ENCODE measurements at places on chromosomes 4 and X.
A peak's percentile ranks its signal among the peaks of the same experiment; 100 is the strongest.

GRCh38 chr4:40241026-40241425 is 44.2 kb downstream of the RHOH start:
- no peak for DNase-seq

GRCh38 chrX:110444996-110445395 is 86.3 kb downstream of the RTL9 start:
- DNase-seq: no peak

DNA sequence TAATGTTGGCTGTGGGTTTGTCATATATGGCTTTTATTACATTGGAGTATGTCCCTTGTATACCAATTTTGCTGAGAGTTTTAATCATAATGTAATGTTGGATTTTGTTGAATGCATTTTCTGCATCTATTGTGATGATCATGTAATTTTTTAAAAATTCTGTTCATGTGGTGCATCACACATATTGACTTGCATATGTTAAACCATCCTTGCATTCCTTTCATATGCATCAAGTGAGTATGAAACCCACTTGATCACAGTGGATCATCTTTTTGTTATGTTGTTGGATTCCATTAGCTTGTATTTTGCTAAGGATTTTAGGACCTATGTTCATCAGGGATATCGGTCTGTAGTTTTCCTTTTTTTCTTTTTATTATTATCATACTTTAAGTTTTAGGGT is 12.1 kb downstream of the HEPH start:
- DNase-seq: no peak

DNA sequence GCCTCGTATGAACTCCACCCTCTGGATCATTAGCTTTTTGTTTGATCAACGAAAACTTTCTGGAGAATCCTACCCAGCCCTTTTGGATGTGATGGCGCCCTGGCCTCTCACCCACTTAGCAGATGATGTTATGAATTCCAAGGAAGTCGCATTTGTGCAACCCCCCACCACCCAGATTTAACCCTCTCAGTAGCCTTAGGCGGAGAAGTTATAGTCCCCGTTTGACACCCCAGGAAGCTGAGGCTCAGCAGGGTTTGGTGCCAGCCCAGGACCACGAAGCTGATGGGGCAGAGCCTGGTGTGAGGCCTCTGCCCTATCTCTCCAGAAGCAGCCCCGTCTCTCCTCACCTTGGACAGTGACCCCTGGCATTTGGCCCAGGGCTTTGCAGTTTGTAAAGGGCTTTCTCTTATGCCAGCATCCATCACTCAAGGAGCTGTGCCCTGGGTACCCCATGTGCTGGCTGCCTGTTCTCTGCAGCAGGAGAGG is 1.0 kb downstream of the WFS1 start:
- DNase-seq: no peak

GRCh38 chr4:13371048-13371447 is 113.1 kb downstream of the RAB28 start:
- no peak for DNase-seq

DNA sequence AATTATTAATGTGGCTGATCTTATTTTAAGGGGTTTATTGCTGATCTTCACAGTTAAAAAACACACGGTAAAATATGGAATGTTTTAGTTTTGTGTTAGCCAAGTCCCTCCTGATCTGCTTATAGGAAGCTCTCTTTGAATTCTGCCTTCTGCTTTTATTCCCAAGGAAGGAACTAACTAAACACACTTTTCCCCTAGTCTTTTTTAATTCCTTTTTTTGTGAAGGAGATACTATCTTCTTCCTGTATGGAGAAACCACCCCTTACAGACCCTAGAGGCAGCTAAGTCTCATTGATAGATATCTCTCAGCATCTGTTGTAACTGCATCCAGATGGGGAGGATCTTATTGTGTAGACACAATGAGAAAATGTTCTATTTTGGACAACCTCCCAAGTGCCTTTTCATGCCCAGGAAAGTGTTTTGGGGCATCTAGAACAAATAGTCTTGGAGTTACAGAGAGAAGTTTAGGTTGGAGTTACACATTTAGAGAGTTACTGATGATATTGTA is 64.4 kb downstream of the AFF1 start:
- no peak for DNase-seq

DNA sequence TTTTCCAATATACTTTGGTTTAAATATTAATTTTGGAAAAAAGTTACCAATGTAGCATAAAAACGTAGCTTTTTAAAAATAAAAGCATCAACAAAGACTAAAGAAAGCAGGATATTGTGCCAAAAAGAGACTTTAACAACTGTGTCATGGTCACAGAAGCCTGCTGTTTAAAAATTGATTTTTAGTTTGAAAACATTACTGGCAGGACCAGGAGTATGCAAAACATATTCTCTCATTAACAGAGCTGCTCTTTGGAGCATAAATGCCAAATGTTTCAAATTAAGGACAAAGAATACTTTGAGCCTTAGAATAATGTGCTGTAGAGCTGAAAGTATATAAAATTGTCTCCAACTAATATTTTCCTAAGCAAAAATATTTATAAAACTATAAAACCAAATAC is 279.0 kb downstream of the ARAP2 start:
- DNase-seq: no peak

- no peak for DNase-seq
Observed at GRCh38 chrX:16103625-16104024, 19.7 kb upstream of the GRPR start.

- no peak for DNase-seq
Observed at GRCh38 chr4:127155555-127155954, 477.2 kb upstream of the INTU start.

DNA sequence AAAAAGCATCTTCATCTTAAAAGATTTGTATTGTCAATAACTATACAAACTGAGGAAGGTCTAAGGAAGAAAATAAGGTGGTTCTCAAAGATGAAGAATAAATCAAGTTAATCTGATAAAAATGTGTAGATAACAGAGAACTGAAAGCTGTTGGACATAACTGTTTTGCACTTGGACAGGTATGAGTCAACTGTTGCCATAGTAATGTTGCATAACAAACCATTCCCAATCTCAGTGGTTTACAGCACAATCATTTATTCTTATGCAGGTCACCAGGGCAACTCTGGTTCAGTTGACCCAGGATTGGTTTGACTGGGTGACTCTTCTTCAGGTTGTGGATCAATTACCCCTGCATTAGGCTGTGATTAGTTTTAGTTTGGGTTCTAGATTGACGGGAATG is 2197.7 kb downstream of the ARAP2 start:
- no peak for DNase-seq

DNA sequence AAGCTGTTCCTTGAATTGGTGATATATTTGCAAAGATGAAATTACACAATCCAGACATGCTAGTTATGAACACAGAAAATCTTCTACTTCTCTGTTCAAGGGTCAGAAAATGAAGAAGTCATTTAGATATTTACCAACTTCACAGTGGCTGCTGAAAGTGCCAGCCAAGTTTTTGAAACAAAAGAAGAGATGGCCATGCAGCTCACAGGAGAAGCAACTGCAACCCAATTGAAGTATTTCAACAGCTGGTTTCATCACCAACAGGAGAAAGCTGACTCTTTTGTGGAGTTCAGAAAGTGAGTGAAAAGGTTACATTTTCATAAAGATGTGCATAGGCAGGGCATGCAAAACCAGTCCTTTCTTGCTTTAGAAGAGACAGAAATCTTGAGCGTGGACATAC is 70.1 kb upstream of the LSM6 start:
- DNase-seq: no peak

- DNase-seq: no peak
Observed at GRCh38 chr4:153728660-153729059, 31.2 kb downstream of the RNF175 start.

GRCh38 chr4:143118663-143119062 is 66.1 kb upstream of the USP38 start:
- no peak for DNase-seq

- no peak for DNase-seq
Observed at GRCh38 chr4:185384930-185385331, 10.8 kb downstream of the LRP2BP start.

- no peak for DNase-seq
Observed at GRCh38 chr4:40524366-40525041, 105.2 kb downstream of the RBM47 start.

DNA sequence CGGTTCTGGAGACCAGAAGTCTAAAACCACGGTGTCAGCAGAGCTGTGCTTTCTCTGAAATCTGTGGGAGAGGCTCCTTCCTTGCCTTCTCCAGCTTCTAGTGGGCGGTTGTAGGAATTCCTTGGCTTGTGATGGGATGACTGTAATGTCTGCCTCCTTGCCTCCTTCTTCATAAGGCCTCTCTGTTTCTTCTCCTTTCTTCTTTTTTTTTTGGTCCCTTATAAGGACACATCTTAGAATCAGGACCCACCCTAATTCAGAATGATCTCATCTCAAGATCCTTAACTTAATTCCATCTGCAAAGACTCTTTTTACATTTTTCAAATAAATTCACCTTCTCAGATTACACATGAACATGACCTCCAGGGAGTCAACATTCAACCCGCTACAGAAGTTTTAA is 186.9 kb downstream of the STK32B start:
- DNase-seq: no peak

- DNase-seq: no peak
Observed at GRCh38 chrX:110210417-110211139, 107.3 kb downstream of the AMMECR1 start.

GRCh38 chr4:110869862-110870572 is 247.1 kb upstream of the PITX2 start:
- DNase-seq: no peak

DNA sequence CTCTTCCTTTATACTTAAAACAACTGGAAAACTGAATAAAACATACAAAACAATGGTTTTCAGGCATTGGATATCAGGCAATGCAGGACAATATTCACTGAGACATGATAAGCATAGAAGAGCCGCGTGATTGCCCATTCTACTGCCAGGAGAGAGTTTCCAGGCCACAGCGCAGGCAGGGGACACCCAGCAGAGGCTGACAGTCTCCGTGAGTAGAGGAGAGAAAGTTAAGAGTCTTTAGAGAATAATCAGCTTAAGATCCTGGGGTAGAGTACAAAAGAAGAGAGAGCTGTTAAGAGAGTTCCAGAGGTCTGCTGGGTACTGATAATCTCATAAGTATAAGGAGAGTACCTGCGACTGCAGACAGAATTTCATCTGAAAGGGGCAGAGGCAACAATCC is 18.4 kb upstream of the FRAS1 start:
- DNase-seq: no peak

GRCh38 chrX:20620306-20620705 is 353.6 kb upstream of the RPS6KA3 start:
- no peak for DNase-seq

GRCh38 chr4:184599492-184600135 is 49.6 kb downstream of the CASP3 start:
- DNase-seq: no peak

- DNase-seq: no peak
Observed at GRCh38 chr4:114905017-114905416, 208.4 kb downstream of the NDST4 start.

DNA sequence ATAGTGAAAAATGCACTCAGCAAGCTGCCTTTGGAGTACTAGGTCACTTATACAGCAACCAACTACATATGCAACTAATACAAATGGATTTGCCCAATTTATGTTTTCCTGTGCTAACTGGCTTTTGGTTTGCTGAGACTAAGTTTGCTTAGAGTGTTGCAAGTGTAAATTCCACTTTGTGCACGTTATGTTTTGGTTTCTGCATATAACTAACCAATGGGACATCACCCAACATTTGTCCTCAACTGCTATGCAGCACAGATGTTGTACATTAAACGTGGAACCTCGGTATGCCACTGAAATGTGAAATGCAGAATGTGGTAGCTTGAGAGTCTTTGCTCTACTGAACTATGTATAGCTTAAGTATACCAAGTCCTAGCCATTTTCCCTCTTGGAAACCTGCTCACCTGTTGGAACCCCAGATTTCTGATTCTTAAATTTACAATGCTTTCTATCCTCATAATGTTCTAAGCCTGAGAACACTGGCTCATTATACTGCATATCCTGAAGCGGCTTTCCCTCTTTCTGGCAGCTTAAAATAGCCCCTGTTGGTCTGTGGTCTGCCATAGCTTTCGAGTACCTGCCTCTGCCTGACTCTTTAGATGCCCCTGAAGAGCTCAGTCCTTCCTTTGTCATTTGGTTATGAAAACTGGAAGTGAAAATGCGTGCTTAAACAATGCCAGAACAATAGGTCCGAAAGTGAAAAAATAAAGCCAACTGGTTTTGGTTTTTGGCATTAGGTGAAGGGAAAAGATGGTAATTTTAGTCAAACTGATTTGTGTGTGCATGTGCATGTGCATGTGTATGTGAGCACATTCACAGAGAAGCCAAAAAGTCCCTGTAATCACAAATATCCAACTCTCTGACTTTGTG is 158.0 kb downstream of the SH2D1A start:
- no peak for DNase-seq

DNA sequence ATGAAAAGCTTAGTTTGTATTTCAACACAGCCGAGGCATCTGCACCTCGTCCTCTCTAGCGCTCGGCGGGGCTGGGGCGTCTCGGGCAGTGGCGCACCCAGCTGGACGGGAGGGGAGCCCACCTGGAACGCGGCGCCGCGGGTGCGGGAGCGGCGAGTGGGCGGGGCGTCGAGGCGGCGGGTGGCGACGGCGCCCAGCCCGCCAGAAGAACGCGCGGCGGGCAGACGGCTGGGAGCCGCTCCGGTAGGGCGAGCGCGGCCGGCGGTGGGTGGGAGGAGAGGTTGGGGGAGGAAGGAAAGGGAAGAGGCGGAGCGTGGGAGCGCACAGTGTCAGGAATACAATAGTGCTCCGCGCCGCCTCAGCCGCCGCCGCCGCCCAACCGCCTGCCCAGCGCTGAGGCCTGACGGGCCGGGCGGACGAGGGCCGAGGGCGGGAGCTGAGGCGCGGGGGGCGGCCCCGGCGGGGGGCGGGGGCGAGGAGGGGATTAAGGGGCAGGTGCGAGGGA is at the start of gene JADE3:
Gene JADE3 (plus strand): TSS at position 324 of the 505 bp plus-strand sequence. CDS start 72,474 bp downstream, outside the sequence.
- peak; percentile 28 for DNase-seq

- DNase-seq: no peak
Observed at GRCh38 chrX:125954236-125954635, 211.9 kb downstream of the DCAF12L2 start.

GRCh38 chr4:158656439-158656838 is 15.2 kb downstream of the C4orf46 start:
- DNase-seq: no peak

GRCh38 chrX:135536877-135537276 is 16.4 kb downstream of the INTS6L start:
- DNase-seq: no peak

DNA sequence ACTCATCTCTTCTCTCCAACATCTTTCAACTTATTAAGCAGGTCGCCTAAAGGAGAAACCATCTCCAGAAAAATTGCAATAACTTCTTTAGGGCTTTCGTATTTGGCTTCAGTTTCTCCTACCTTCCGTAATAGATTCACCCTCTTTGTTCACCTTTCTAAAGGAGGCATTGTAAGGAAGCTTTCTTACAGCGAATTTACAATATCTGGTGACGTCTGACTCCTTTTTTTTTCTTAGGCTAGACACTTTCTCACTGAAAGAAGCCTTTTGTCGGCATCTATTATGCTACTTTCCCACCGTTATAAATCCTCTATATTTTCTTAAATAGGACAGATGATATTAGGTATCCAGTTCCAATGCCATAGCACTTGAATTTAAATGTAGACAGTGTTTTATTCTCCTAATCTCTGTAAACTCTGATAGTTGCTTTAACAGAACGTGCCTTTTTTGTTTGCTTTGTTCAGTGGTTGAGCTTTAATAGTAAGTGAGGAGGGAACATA is 302.4 kb downstream of the IL1RAPL1 start:
- DNase-seq: no peak

GRCh38 chrX:44068043-44068442 is 94.9 kb upstream of the NDP start:
- no peak for DNase-seq
